Activated CD8-positive, alpha-beta T cell treated with anti-CD3 and anti-CD28 coated beads for 36 hours (primary cell): ENCODE measurements at places on chromosomes 12 and 14.

DNA sequence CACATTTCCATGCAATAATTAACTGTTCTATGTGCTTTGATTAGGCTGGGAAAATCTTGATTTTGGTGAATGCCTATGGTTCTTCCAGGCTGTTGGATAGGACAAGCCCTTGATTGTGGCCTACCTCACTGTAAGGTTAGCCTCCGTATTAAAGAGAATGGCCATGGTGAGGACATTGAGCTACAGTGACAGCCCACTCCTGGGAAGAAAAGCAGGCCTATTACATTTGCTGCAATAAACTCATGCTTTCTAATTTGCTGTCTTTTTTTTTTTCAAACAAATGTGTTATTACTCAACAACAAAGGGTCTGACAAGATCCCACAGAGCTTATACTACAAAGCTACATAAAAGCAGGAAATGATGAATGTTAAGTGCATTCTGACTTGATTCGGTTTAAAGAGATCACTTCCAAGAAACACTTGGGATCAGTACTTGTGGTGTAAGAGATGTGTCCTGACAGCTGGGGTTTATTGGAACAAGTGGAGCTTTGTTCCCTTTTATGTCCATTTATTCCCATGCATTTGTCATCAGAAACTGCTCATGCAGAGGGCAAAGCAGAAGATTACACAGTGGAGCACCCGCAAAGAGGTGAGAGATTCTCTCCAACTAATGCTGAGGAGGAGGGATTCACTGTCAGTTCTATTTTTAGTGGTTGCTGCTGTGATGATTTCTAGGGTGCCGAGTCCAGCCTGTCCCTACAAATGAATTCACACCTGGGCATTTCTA, 29.1 kb upstream of the KCNK10 start:
- no peaks in the 10 kb centered on the region for H3K4me1 ChIP-seq
- no peak for DNase-seq
- no peak overlapping the region for H3K4me3 ChIP-seq

DNA sequence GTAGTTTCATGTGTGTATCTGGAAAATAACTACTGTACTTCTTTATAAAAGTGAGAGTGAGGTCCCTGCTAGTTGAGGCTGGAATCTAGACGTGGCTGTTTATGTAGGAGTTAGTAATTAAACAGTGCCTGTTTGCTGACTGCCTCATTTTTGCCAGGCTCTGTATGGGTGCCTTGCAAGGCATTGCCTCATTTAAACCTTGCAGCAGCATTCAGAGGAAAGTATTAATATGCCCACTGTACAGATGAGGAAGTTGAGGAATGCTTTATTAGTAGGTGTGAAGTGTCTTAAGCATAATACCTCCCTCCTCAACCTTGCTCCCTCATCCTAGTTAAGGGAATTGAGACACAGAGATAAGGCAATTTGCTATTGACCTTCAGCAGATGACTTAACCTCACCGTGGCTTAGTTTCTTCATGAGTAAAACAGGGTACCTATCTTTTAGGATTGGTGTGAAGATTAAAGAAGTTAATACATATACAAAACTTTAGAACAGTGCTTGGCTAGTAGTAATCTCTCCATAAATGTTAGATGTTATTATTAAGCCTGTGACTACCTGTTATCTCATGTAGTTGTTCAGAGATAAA, 28.7 kb downstream of the PPM1A start:
- peaks cover 46% of the 10 kb centered on the region for H3K4me1 ChIP-seq
- H3K36me3 ChIP-seq, result peaks cover 16% of the 10 kb centered on the region
- H3K4me3 ChIP-seq, result no peak overlapping the region
- no peak for DNase-seq
- H3K27ac ChIP-seq, result no peak overlapping the region

DNA sequence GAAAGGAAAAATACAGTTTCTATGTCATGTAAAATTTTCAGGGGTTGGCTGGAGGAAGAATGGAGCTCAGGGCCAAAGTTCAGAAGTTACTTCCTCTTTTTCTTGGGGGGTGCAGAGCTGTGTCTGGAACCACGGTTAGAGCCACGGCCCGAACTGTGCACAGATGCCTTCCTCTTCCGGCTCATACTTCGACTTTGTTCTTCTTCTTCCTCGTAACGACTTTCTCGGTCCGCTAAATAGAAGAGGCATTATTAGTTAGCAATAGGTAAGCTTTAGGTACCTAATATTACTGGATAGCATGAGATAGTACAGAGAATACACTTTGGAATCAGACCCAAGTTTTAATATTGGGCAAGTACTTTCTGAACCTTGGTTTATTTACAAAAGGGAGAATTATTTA, 31.2 kb downstream of the SUPT16H start:
- DNase-seq, result no peak
- no peaks in the 10 kb centered on the region for H3K4me1 ChIP-seq
- H3K36me3 ChIP-seq, result peaks cover 57% of the 10 kb centered on the region
- no peak overlapping the region for H3K4me3 ChIP-seq

- no peak for DNase-seq
- H3K4me1 ChIP-seq, result peaks cover 17% of the 10 kb centered on the region
- no peak overlapping the region for H3K27ac ChIP-seq
- peaks cover 4% of the 10 kb centered on the region for H3K36me3 ChIP-seq
- no peaks in the 10 kb centered on the region for H3K27me3 ChIP-seq
- H3K4me3 ChIP-seq, result no peak overlapping the region
Observed at GRCh38 chr12:1047898-1048660, 57.1 kb downstream of the ERC1 start.

DNA sequence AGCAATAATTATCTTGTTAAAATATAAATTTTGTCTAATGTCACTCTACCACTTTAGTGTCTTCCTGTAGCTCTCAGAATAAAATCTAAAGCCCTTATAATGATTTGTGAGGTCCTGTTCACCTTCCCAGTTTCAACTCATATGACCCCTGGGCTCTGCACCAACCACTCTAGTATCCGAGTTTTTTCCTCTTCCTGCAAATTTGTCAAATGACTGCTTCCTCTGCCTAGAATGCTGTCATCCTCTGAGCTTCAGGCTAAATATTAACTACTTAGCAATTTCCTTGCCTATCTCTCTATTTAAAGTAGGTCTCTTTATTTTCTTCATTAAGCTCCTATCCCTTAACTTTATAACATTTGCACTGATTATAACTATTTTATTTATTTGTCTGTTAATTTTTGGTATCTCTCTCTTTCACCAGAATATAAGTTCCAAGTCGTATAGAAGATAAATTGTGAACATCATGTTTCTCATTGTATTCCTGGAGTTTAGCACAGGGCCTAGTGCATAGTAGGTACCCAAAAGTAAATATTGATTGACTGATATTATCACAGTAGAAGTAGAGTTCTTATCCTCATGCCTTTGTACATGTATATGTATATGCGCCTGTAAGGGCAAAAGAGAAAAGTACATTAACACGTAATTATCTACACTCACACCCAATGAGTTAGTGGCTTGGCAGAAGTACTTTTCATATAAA, 196.0 kb downstream of the BCAT1 start:
- no peak overlapping the region for H3K27ac ChIP-seq
- H3K36me3 ChIP-seq, result no peaks in the 10 kb centered on the region
- no peak overlapping the region for H3K4me3 ChIP-seq
- DNase-seq, result no peak
- peaks cover 5% of the 10 kb centered on the region for H3K27me3 ChIP-seq
- peaks cover 9% of the 10 kb centered on the region for H3K4me1 ChIP-seq

DNA sequence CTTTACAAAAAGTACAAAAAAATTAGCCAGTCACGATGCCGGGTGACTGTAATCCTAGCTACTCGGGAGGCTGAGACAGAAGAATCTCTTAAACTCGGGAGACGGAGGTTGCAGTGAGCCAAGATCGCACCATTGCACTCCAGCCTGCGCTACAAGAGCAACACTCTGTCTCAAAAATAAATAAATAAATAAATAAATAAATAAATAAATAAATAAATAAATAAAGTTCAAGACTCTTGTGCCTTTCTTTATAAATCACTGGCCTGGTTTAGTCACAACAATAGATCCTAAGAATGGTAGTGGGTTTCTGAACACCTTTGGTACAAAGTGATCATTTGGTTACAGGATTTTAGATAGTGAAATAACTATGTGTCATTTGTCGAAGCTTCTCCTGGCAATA, 46.1 kb downstream of the ARL1 start:
- H3K4me1 ChIP-seq, result peaks cover 2% of the 10 kb centered on the region
- DNase-seq, result no peak
- H3K36me3 ChIP-seq, result peaks cover 50% of the 10 kb centered on the region
- no peaks in the 10 kb centered on the region for H3K27me3 ChIP-seq
- H3K4me3 ChIP-seq, result no peak overlapping the region

DNA sequence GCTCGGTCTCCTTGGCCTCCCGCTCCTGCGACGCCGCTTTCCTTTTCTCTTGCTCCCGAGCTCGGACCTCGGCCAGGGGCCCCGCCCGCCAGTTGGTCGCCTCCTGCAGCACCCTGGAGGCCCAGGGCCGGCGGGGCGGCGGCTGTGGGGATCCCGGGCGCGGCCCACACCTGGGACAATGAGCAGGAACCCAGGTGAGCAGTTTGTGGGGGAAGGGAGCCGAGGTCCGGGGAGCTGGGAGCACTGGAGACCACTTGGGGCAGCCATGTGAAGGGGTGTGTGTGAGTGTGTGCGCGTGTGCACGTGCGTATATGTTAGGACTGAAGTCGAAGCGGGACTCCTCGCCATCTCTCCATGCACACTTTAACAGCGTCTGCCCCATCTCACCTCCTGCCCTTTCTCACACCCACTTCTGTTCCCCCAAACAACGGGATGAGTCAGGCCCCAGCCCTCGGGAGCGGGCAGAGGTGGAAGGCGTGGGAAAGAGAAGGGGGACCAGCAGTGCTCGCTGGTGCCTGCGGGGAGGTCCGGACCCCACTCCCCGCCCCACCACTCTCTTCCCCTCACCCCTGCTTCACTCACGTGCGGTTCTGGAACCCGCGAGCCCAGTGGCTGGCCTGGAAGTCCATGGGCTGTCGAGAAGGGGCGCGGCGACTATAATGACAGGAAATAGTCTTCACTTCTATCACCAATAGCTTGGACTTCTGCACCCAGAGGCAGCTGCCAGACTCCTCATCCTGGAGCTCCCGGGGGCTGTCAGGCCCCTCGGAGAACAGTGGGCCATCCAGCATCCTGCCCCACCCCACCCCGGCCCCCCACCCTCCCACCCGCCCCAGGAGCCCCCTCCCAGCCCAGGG, 450 bp downstream of the DDN start:
- H3K27me3 ChIP-seq, result peaks cover 34% of the 10 kb centered on the region
- peaks cover 28% of the 10 kb centered on the region for H3K4me1 ChIP-seq
- H3K27ac ChIP-seq, result no peak overlapping the region
- H3K4me3 ChIP-seq, result peak overlapping the region; percentile 70
- DNase-seq, result peak; percentile 59

DNA sequence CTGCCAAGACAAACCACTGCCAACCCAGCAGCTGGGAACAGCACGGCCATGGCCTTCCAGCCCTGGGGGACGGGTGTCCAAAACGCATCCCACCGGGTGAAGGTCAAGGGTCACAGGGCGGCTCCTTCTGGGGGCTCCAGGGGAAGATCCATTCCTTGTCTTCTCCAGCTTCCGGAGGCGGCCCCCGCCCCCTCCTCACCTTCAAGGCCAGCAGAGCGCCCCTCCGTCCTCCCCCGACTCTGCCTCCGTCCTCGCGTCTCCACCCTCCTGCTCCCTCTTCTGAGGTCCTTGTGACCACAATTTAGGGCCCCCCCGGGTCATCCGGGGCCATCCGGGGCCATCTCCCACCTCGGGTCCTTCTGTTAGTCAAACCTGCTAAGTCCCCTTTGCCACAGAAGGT, 3.9 kb upstream of the NUDT14 start:
- H3K4me1 ChIP-seq, result peaks cover 4% of the 10 kb centered on the region
- no peaks in the 10 kb centered on the region for H3K36me3 ChIP-seq
- H3K4me3 ChIP-seq, result no peak overlapping the region
- no peaks in the 10 kb centered on the region for H3K27me3 ChIP-seq

- no peak overlapping the region for H3K4me3 ChIP-seq
- peaks cover 3% of the 10 kb centered on the region for H3K27me3 ChIP-seq
- H3K27ac ChIP-seq, result no peak overlapping the region
- no peaks in the 10 kb centered on the region for H3K4me1 ChIP-seq
Observed at GRCh38 chr12:115763982-115764621, 513.4 kb downstream of the MED13L start.

DNA sequence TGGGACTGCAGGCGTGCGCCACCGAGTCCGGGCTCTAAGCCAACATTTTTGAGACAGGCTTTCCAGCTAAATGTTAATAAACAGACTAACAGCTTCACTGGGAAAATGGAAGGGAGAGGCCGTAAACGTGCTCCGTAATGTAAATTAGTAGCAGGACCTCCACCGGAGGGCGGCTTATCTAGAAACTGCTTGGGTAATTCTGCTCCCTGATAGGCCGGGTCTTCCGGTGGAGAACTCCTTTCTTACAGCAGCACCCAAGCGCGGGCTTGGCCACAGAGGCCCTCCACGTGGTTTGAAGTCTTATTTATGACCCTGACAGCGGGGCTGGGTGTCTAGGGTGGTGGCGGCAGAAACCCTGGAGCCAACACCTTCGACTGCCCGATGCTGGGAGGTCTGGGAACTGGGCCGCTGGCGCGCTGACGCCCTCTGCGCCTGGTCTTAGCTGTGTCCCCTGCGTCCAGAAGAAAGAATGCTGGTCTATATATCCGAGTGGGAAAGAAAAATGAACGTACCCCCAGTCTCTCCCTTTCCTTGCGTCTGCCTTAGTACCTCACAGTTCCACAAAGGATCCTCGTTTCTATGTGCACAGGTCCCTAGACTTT, 1.7 kb downstream of the DPPA3 start:
- H3K4me3 ChIP-seq, result no peak overlapping the region
- no peak for DNase-seq
- no peaks in the 10 kb centered on the region for H3K4me1 ChIP-seq
- peaks cover 2% of the 10 kb centered on the region for H3K27me3 ChIP-seq

GRCh38 chr14:54123841-54124240, 167.2 kb upstream of the BMP4 start:
- DNase-seq, result no peak
- H3K36me3 ChIP-seq, result no peaks in the 10 kb centered on the region
- no peak overlapping the region for H3K27ac ChIP-seq
- H3K4me1 ChIP-seq, result no peaks in the 10 kb centered on the region
- no peak overlapping the region for H3K4me3 ChIP-seq

GRCh38 chr12:62731055-62731820, 203.7 kb downstream of the PPM1H start:
- DNase-seq, result no peak
- no peak overlapping the region for H3K4me3 ChIP-seq

DNA sequence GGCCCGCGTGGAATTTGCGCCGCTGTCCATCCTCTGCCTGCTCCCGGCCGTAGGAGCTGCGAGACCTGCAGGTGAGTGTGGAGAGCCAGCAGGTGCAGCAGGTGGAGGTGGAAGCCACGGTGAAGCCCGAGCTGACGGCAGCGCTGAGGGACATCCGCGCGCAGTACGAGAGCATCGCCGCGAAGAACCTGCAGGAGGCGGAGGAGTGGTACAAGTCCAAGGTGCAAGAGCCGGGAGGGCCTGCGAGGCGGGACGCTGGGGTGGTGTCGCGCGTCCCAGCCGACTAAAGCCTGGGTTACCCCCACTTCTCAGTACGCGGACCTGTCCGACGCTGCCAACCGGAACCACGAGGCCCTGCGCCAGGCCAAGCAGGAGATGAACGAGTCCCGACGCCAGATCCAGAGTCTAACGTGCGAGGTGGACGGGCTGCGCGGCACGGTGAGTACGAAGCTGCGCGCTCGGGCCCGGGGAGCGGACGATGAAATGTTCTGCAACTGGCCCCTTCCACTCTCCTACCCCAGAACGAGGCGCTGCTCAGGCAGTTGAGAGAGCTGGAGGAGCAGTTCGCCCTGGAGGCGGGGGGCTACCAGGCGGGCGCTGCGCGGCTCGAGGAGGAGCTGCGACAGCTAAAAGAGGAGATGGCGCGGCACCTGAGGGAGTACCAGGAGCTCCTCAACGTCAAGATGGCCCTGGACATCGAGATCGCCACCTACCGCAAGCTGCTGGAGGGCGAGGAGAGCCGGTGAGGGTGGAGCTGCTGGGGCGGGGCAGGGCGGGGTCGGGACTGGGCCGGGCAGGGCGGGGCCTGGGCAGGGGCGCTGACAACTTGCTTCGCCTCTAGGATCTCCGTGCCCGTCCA, 2.1 kb downstream of the PRPH start:
- H3K27ac ChIP-seq, result no peak overlapping the region
- peaks cover 56% of the 10 kb centered on the region for H3K27me3 ChIP-seq
- peak overlapping the region; percentile 47 for H3K4me3 ChIP-seq
- H3K4me1 ChIP-seq, result peaks cover 13% of the 10 kb centered on the region
